CD4-positive, alpha-beta T cell treated with Interleukin-6 at 100 ng/mL for 8 hours (primary cell): ENCODE measurements at places on chromosomes 2 and 18.

GRCh38 chr2:95056461-95057459 lies 31.3 kb downstream of the MAL start:
- no peak for DNase-seq

DNA sequence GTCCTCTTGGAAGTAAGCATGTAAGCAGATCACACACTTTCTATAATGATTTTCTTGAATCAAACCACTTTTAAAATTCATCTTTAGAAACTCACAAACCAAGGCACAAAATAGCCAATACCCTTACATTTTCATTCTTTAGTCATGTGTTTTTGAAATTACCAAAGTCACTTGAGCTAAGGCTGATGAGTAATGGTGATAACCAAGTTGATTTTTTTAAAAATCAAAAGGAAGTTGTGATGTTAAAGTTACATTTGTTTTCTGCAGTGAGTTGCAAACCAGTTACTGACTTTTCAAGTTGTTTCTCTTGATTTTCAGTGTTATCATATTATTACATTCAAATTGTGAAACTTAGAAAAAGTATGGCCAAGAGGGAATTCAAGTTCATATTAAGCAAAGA lies 21.5 kb upstream of the IL18RAP start:
- no peak for DNase-seq

DNA sequence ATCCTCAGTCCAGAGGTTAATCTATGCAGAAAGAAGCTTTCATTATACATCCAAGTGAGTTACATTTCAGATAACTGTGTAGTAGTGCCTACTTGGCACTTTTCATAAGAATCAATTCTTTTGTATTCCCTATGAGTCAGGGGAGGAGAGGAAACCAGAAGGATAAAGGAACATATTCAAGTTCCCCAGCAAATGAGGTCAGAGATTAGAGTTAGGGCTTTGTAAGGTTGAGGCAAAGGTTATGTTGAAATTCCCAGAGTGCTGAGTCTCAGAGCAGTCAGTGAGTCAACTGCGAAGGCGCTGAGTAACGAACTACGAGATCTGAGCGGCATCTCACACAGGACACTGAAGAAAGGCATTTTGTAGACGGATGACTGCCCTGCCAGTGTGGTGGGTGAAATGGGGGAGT lies 25.1 kb upstream of the ME2 start:
- DNase-seq = no peak

GRCh38 chr2:188884517-188884916 lies 89.7 kb upstream of the COL3A1 start:
- no peak for DNase-seq

DNA sequence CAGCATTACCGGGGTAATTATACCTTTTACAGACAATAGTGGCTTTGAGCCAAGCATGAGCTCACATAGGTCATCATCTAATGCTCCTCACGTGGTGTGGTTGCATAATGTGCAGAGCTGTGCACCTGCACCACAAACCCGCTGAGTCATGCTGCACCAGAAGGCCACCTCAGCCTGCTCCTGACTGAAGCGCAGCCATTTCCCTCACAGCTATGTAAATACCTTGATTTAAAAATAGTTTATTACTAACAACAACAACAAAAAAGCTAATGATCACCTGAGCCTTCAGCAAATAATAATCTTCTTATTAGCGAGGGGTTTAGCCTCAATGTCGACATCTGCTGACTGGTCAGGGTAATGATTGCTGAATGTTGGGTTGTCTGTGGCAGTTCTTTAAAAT lies 238.8 kb downstream of the MBD5 start:
- DNase-seq = no peak

GRCh38 chr18:12656605-12656937 lies 1.3 kb downstream of the SPIRE1 start:
- DNase-seq = no peak

GRCh38 chr18:55900380-55900779 lies 312.4 kb upstream of the TCF4 start:
- no peak for DNase-seq

DNA sequence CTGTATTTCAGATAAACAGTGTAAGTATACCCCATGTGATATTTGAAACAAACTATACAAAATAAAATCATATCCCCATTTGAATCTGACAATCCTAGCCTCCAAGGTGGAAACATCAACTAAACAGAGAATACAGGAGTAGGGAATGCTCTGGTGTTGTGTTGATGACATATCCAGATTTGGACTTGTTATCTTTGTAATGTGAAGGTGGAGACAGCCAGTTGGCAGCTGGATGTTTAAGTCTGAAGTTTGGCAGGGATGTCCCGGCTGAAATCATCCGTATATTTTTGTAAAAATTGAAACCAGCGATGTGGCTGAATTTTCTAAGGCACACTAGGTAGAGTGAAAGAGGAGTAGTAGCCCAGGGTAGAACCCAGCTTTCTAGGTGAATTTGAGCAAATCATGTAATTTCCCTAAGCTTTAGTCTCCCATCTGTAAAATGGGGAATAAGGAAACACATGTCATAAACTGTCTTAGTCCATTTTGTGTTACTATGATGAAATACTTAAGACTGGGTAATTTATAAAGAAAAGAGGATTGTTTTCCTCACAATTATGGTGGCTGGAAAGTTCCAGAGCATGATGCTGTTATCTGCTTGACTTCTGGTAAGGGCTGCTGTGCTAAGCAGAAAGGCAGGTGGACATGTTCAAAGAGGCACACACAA lies 246.6 kb upstream of the APCDD1 start:
- DNase-seq = no peak

DNA sequence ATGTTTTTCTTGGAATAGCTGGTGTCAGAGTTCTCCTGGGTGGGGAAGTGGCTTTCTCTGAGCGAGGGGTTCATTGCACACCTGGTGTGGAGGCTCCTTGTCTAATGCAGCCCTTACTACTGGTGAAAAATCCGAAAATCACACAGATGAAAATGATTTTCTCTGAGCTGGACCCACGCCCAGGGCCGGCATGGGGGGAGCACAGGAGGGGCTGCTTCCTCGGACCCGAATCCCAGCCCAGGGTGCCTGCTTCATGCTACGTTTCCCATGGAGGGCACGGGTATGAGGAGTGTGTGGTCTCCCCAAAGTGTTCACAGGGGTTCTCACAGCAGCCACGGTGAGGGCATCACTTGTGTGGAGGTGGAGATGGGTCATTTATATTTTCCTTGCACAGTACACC lies 288.0 kb upstream of the HDAC4 start:
- DNase-seq = no peak

- no peak for DNase-seq
These were observed 744.6 kb upstream of the POU3F3 start for GRCh38 chr2:104109356-104109755.

- no peak for DNase-seq
These were observed 4.3 kb downstream of the DCTN1 start for GRCh38 chr2:74375838-74376237.

GRCh38 chr2:97728091-97728731 lies 14.8 kb downstream of the ZAP70 start:
- no peak for DNase-seq

DNA sequence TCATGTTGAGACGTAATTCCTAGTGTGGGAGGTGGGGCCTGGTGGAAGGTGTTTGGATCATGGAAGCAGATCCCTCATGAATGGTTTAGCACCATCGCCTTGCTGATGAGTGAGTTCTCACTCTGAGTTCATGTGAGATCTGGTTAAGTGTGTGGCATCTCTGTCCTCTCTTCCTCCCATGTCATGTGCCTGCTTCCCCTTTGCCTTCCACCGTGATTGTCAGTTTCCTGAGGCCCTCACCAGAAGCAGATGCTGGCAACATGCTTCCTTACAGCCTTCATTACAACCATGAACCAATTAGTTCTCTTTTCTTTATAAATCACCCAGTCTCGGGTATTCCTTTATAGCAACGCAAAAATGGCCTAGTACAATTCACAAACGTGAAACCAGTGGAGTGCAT lies 14.6 kb upstream of the MCM6 start:
- no peak for DNase-seq

DNA sequence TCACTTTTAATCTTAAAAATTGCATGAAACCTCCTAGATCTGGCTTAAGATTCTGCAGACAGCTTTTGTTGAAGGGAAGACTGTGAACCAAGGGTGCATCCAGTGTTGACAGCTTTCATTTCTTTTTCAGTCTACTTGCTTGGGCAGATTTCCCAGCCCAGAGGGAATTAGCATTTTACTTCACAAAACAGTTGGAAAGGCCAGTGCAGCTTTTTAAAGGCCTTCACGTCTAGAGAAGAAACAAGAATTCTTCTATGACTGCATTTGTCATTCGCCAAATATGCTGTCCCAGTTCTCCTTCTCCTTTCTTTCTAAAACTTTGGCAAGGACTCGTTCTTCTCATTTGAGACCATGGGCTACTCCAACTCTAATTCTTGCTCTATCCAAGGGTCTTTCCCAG lies 17.4 kb downstream of the NTSR2 start:
- no peak for DNase-seq

DNA sequence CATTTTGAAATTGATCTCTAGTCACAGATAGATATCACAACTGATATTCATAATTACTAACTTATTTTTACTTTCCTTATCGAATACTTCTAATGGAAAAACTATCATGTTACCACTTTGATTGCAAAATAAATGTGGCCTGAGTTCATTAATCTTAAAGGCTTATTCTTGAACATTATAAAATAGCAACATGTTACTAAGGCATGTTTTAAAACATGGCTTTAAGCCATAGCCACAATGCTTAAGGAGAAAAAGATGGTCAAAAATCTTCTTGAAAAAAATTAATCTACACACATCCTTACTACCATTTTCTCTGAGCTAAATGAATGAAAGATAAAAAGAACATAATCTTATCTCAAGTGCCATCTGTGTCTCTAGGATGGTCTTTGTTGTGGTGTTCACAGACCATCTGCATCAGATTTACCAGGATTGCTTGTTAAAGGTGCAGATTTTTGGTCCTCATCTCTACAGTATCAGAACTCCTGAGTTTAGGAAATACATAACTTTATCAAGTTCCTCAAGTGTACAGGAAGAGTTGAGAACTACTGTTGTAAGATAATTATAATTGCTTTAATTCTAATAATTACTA lies 15.3 kb downstream of the MTX2 start:
- no peak for DNase-seq

DNA sequence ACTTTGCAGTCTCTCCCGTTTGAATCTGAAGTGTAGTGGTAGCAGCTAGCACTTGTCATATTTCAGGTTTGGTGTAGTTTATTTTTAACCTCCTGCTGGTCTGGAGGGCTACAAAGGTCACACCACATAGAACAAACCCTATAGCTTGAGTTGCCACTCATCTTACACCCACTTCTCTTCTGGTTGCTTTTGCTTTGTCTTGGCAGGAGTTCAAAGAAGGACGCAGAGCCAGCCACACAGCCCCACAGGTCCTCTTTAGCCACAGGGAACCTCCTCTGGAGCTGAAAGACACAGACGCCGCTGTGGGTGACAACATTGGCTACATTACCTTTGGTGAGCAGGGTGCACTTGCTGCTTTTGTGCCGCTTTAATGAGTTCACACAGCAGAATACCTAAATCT lies 15.6 kb upstream of the GPBAR1 start:
- no peak for DNase-seq

DNA sequence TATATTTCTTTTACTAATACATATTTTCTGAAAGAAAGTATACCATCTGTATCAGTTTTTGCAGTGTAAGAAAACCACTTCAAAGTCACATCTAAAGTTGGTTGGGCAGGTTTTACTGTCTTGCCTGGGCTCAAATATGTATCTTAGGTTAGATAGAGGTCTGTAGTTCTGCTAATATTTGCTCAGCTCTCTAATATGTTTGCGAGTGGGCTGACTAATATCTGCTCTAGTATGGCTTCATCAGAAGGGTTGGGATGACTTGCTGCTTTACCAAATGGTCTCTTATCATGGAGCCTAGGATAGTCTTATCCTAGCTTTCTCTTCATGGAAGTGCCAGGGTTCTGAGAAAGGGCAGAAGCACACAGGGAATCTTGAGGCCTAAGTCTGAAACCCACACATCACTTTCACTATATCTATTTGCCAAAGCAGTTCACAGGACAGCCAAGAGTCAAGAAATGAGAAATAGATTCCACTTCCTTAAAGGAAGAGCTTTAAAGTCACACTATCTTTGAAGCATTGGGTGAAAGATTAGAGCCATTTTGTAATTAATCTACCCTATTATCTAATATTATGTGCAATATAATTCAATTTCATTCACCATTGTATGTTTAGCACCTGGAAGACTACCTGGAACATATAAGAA lies 610.0 kb downstream of the KCNJ3 start:
- DNase-seq = no peak

GRCh38 chr18:57984490-57985115 lies 59.4 kb upstream of the NEDD4L start:
- DNase-seq = no peak

GRCh38 chr2:149021271-149021719 lies 17.2 kb upstream of the LYPD6B start:
- no peak for DNase-seq

- DNase-seq = no peak
These were observed 52.6 kb downstream of the CALCRL start for GRCh38 chr2:187395276-187396015.

DNA sequence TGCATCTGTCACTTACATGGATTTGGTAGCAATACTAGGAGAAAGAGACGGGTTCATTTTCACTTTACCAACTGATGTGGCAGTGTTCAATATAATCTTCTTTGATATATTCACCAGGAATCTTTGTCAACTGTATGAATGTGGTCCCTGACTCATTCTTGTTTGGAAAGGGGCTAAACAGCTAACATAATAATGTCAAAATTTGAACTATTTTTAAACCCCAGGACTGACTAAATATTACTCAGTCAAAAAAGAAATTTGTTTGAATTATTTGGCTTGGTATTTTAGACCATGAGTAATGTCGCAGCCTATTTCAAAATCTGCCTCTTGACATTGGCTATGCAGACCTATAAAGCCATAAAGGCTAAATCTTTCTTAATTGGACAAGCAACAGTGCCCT lies 413.7 kb upstream of the RGPD4 start:
- DNase-seq = no peak

DNA sequence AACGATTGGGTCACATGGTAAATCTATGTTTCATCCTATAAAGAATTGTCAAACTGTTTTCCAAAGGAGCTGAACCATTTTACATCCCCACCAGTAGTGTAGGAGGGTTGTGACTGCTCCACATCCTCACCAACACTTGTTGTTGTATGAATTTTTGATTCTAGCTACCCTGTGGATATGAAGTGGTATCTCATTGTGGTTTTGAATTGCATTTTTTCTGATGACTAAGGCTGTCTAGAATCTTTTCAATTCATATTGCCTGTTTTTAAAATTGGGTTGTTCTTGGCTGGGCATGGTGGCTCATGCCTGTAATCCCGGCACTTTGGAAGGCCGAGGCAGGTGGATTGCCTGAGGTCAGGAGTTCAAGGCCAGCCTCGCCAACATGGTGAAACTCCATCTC lies 44.5 kb downstream of the TXNL1 start:
- no peak for DNase-seq
